ENCODE measurements at places on chromosomes 2 and 18.

- no peak for DNase-seq
These were observed 65.1 kb downstream of the MAP4K4 start for GRCh38 chr2:101762451-101763171.

- no peak for DNase-seq
These were observed 53.0 kb downstream of the ASXL2 start for GRCh38 chr2:25825238-25825637.

DNA sequence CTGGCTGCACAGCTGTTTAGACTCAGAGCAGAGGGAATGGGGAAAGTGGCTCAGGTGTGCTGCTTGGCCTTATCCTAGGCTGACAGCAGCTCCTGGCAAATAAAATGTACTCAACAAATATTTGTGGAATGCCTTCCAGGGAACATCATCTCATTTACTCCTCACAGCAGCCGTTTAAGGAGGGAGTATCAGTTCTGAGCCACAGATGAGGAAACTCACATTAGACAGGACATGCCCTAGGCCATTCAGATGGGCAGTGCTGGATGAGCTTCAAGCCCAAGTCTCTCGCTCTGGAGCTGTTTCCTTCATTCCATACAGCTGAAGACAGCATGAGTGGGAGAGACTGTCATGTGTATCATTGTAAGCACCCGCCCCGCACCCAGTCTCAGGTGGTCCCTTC lies 129.6 kb upstream of the CNGA3 start:
- no peak for DNase-seq

GRCh38 chr2:105675841-105676240 lies 68.9 kb upstream of the NCK2 start:
- no peak for DNase-seq

DNA sequence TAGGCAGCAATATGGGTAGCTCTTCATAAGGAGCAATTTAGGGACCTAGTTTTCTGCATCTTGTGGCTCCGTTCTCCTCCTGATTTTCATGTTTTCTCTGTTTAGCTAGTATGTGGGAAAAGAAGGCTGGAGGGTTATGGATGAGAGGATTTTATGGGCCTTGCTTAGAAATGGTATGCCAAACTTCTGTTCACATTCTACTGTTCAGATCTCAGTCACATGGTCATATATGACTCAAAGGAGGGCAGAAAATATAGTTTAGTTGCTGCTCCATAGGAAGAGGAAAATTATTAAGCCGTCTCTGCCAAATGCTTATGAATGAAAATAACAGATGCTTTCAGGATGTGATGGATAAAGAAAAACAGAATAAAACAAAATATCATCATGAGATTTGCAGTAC lies 361.8 kb upstream of the CWC22 start:
- no peak for DNase-seq

DNA sequence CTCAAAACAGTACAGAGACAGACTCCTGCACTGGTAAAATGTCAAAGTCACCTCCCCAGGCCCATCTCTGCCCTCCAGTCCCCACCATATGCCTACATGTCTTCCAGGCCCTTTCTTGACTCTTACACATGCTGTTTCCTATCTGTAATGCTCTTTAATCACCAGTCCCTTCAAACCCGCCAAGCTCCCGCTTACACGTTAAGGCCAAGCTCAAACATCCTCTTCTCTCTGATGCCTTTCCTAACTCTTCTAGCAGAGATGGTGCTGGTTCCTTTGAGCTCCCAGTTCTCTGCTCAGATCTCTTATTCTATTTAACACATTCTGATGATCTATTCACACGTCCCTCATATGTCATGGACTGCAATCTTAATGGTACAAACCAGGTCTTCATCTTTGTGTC lies 5.0 kb downstream of the EVA1A start:
- DNase-seq: no peak

- DNase-seq: no peak
These were observed 53.3 kb downstream of the GULP1 start for GRCh38 chr2:188345020-188345419.

GRCh38 chr2:70608373-70608772 lies 54.7 kb upstream of the TGFA start:
- no peak for DNase-seq

DNA sequence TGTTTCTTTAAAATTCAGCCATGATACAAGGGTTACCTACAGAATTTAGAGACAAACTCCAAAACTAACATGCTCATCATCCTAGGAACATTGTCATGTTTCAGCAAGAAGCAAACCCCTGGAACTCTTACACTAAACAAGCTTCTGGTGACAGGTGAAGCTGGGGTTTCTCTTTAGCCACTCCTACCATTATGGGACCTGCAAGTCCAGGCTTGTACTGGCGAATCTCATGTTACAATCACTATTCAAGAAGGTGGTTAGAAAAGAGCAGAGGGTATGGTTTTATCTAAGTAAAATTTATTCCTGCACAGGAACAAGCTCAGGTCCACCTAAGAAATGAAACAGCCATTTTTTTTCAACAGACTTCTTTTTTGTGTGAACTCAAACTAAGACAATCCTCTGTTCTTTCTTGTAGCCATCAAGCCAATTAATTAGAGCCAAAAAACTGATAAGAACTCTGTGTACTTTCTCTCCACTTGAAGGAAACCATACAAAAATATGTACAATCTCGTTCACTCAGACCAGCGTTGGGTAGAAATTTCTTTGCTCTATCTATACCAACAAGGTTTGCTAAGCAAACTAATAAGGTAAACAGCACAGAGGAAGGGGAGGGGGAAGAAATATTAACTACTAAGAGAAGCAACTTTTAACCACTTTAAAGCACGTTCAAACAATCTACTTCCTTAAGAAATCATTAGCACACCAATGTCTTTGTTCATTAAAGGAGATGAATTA lies 63.3 kb upstream of the NEDD4L start:
- DNase-seq: no peak

- DNase-seq: no peak
These were observed 75.8 kb downstream of the NRP2 start for GRCh38 chr2:205758051-205758450.

DNA sequence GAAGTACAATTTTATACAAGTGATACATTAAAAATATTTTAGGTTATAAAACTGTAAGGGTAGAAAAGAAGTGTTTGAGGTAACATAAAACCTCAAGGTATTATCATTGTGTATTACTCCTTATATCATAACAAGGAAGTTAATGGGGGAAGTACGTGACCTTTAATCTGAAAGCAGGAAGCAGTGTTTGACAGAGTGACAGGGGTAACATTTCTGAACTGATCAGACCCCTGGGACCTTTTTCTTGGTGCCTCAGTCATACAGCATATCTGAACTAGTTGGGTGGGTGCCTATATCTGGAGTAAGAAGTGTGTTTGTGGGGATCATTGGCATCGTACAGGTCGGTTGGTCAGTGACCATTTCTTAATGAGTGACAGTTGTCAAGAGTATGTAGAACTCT lies 43.0 kb downstream of the MALT1 start:
- no peak for DNase-seq

DNA sequence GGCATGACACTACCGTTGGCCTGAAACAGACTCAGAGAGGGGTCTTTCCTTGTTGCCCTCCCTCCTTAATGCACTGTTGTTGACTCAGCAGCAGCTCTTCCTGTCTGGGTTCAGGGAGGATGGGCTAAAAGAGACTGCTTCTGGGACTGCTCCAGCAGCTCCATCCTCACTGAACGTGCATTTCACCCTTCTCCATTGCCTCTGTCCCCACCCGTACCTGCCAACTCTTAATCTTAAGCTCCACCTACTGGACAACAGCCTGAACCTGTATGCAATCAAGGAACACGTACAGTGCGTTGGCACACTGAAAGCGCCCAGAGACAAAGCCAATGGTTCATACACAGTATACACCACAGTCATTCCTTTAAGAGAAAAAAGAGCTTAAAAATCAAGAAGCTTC lies 230.8 kb upstream of the RAB6C start:
- no peak for DNase-seq

- DNase-seq: no peak
These were observed 16.4 kb downstream of the MAP3K19 start for GRCh38 chr2:135030826-135031225.

DNA sequence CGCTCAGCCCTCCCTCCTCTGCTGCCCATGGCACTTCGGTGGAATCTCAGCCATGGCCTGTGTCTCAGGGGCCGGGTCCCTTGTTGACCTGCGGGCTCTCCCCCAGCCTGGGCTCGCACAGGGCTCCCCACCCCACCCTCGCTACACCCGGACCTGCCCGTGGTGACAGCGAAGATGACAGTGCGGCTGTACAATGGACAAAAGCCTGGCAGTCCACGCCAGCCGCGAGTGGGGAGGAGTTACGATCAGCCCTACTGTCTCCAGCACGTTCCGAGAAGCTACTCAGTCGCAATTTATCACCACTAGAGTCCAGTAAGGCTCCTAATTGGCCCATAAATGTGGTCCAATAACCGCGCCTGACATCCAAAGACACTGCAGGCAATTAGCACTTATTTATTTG lies 31.6 kb downstream of the GBX2 start:
- DNase-seq: no peak

GRCh38 chr2:240441326-240441992 lies 6.0 kb downstream of the GPC1 start:
- DNase-seq: no peak

GRCh38 chr2:88303865-88304264 lies 133.7 kb downstream of the THNSL2 start:
- no peak for DNase-seq

- DNase-seq: no peak
These were observed 72.0 kb downstream of the GALNT1 start for GRCh38 chr18:35653392-35654135.

DNA sequence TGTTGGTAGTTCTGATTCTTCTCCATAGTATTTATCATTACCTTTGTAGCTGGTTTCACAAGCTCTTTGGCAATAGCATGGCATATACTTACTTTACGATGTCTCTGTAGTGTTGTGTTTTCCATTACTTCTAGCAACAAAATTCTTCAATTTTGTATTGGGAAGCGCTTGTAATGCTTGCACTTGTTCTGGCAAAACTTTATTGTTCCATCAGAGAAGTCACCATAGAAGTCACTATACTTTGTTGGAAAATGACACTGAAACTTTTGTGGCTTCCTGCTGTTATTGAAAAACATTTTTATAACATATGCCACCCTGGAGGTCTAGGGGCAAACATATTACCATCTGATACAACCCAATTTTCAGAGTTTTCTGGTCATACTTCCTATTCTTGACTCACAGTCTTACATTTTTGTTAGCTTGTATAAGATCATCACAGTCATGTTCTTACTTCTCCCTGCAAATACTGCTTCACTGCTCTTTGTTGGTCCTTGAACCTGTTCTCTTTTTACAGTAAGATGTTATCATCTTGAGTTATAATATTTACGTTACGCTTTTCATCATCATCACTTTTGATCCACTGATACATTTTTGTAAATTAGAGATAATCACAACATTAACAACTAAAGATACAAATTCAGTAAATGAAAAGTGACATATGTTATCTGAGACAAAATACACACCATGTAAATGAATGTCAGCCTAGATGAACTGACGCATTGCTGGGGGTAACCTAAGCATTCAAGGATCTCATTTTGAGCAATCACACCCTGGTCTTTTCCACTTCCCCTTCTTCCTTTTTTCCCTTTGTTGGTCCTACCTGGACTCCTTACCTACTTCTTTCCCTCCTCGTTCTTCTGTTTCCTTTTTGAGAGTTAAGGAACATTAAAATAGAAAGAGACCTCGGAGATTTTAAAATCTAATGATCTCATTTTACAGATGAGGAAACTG lies 33.3 kb upstream of the CXCR4 start:
- no peak for DNase-seq

DNA sequence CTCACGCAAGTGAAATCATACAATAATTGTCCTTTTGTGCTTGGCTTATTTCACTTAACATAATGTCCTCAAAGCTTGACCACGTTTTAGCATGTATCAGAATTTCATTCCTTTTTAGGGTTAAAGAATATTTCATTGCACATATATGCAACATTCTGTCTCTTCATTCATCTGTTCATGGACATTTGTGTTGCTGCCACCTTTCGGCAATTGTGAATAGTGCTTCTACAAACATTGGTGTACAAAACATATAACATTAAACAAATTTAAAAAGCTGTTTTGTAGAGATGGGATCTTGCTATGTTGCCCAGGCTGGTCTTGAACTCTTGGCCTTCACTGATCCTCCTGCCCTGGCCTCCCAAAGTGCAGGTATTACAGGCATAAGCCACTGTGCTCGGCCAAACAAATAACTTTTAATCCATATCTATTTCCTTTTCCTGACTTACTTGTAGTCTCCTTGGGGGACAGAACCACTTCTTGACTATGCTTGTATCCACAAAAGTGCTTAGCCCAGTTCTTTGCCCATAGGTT lies 209.3 kb downstream of the SLC4A3 start:
- no peak for DNase-seq

- no peak for DNase-seq
These were observed 46.1 kb downstream of the TPGS2 start for GRCh38 chr18:36782710-36783109.

GRCh38 chr18:32208577-32208976 lies 18.7 kb downstream of the MEP1B start:
- DNase-seq: no peak

DNA sequence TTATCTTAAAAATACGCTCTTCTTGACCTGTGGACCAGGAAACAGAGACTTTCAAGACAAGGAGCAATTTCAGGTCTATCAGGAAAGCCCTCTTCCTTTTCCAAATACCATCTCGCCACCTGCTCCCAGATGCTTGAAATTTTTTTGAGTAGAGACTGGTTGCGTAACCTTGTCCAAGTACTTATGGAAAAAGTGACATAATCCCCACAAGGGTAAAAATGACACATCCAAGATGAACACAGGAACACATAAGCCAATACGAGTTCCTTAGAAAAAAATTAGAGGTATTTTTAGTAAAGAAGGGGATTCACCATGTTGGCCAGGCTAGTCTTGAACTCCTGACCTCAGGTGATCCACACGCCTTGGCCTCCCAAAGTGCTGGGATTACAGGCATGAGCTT lies 1.8 kb downstream of the SERPINB13 start:
- DNase-seq: no peak

DNA sequence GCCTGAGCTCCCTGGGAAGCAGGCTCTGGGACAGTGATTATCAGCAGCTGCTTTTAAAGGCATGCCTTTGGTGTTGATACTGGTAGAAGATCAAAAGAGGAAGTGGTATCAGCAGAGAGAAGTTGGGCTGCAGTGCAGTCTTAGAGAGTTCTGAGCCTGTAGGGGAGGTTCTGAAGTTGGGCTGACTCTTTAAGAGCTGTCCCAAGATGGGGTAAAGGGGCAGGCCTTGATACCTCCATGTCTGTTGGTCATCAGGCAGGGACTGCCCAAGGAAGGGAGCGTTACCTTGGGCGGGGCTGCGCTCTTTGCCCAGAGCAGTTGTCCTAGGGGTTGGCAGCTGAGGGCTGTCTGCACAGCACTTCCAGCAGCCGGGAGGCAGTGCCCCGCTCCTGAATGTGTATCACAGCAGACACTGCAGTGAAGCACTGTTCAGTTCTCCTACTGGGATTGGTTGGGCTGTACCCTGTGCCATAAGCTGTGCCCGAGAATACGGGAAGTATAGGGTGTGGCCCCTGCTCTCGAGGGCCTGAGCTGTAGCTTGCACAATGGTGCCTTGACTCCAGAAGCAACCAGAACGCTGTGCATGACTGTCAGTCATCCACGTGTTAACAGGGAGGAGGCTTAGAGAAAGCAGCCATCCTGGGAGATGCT lies 177.0 kb downstream of the CTIF start:
- DNase-seq: no peak

Measured in T1000 (cell line).